SHP77 (cell line): ENCODE measurements at places on chromosomes 2 and 18.
A peak's percentile ranks its signal among the peaks of the same experiment; 100 is the strongest.

- DNase-seq = no peak
Observed at GRCh38 chr2:101985793-101986164, 6.0 kb upstream of the IL1R2 start.

- DNase-seq = peak; percentile 67
Observed at GRCh38 chr2:222399038-222399783, 25.1 kb upstream of the SGPP2 start.

DNA sequence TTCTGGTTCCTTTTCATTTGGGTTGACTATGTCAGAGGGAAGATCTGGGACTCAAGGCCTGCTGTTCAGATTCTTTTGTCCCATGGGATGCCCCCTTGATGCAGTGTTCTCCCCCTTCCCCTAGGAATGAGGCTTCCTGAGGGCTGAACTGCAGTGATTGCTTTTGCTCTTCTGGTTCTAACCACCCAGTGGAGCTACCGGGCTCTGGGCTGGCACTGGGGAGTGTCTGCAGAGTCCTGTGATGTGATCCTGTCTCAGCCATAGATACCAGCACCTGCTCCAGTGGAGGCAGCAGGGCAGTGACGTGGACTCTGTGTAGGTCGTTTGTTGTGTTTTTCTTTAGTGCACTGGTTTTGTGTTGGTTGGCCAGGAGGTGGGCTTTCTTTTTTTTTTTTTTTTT, 32.1 kb upstream of the RHOB start:
- DNase-seq = peak; percentile 35

GRCh38 chr2:238916875-238917590, 69.1 kb downstream of the TWIST2 start:
- DNase-seq = no peak

GRCh38 chr2:129923265-129924091, 56.0 kb upstream of the RAB6C start:
- DNase-seq = peak; percentile 73

DNA sequence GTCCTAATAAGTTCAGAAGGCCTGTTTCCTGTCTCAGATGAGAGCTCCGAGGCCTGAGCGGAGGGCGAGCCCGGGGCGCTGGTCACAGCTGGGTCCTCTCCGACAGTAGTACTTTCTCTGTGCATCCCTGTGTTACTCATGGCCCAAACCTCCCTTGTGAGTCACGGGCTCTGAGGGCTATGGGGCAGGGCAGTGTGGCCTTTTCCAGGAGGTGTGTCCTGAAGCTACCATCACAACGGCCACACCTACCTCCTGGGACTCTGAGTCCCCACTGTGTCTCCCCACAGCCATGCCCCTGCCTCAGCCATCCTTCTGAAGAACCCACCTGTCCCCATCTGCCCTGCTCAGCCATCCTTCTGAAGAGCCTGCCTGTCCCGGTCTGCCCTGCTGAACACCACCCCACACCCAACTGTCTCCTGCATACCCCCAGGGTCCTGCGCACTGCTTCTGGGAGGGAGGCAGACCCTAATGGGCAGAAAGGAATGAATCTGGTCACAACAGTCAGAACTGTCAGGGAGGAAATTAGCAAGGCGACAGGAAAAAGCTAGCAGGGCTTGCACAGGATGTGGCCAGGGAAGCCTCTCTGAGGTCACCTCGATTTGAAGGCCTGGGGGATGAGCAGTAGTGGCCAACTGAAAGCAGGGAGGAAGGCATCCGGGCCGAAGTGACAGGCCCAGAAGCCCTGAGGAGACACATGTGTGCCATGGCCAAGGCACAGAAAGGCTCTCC, 145.4 kb upstream of the RIOK3 start:
- no peak for DNase-seq

GRCh38 chr2:224946895-224947294, 95.4 kb downstream of the DOCK10 start:
- no peak for DNase-seq

- no peak for DNase-seq
Observed at GRCh38 chr2:145690183-145690778, 1170.4 kb upstream of the ZEB2 start.

DNA sequence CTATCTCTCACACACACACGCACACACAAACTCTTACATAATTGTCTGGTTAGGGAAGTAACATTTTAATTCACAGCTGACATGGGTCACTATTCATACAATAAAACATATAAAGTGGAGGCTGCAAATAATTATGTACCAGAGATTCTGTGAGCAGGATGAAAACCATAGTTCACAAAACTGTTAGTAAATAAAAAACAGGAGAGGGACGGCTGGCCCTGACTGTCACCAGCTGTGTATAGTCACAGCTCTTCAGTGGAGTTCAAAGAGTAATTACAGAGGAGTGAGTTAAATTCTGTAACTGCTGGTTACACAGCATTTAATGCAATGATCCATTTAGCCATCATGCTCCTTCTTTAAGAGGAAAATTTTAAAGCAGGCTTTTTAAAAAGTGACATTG, 76.9 kb downstream of the NRXN1 start:
- DNase-seq = no peak

DNA sequence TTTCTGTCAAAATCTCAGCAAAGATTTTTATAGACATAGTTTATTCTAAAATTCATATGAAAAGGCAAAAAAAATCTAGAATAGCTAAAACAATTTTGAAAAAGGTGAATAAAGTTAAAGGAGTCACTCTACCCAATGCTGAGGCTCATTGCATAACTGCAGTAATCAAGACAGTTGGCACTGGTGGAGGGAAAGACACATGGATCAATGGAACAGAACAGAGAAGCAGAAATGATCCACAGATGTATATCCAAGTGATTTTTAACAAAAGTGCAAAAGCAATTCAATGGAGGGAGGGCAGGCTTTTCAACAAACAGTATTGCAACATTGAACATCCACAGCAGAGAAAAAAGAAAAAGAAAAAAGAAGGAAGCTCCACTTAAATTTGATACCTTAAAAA, 162.8 kb downstream of the RBM43 start:
- no peak for DNase-seq

DNA sequence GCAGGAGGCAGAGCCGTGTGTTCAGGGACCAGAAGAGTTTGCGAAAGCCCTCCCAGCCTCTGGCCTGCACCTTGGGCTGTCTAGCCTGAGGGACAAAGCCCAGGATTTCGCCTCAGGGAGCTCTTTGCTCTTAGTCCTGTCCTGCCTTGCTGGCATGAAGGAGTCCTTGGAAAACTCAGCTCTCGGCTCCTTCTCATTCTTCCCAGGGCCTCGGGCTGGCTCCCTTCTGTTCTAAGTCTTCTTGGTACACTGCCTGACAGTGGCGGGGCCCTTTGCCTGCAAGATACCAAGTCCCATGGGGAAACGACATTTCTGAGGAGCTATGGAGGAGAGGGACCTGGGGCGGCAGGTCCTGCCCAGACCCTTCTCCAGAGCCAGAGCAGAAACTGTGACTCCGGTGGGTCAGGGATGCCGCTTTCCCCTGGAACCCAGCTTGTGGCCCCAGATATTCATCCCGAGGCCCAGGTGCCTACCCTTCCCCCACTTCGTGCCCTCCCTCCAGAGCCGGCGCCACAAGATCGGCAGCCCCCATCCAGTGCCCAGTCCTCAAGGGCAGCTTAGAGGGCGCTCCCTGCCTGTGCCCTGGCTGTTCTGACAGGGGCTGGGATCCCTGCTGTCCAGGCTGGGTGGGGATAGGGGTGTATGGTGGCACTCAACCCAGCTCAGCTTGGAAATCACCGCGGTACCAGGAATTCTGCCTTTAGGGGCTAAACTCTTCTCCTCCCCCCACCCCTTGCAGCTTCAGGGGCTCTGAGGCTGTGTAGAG, 5.5 kb upstream of the CYP26B1 start:
- DNase-seq = no peak

DNA sequence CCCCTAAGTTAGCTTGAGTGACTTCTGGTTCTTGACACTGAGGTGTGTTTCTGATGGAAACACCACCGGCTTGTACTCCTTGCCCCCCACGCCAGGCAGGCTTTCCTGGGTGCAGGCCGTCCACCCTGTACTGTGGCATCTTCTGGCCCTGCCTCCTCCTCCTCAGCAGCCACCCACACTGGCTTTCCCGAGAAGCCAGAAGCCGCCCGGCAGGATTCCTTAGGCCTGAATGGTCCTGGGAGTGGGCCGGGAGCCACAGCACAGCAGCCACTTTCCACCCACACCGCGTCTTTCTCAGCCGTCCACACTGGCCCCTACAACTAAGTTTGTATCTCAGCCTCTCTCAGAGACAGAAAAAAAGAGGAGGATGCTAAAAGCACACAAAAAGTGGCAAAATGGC, 2.1 kb upstream of the HSBP1L1 start:
- no peak for DNase-seq

DNA sequence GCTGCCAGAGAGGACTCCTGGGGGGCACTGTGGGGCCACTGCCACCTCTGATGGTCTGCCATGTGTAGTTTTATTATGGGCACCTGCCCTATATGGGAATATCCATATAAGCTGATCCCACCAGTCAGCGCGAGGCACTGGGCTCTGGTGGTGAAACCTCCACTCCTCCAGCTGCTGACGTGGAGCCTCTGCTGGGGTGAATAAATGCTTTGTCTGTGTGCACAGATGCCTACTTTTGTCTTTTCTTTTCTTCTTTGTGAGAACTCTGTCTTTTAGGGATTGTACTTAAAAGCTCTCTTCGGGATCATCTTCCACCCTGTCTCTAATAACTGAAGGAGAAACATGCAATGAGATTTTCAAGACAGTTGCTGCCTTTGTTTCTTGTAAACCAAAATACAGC, 68.9 kb upstream of the NCK2 start:
- DNase-seq = no peak

- DNase-seq = no peak
Observed at GRCh38 chr2:62657783-62658182, 47.7 kb upstream of the EHBP1 start.

GRCh38 chr2:113171334-113172075, 2.3 kb upstream of the PSD4 start:
- DNase-seq = no peak

DNA sequence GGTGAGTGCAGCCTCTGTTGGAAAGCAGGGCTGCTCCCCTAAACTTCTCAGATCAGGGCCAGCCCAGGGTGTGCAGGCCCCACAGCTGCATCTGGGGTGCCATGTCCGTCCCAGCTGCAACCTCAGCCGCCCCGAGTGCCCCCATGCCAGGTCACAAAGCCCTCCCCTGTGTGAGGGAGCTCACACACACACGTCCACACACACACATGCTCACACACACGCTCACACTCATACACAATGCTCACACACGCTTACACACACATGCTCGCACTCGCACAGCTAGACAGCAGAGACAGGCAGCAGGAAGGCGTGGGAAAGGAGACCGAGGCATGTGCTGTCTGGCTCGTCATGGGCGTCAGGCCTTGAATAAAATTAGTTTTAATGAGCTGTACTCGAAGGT, 55.4 kb downstream of the ADI1 start:
- DNase-seq = no peak

- DNase-seq = no peak
Observed at GRCh38 chr2:69054431-69054830, 41.5 kb downstream of the ANTXR1 start.

DNA sequence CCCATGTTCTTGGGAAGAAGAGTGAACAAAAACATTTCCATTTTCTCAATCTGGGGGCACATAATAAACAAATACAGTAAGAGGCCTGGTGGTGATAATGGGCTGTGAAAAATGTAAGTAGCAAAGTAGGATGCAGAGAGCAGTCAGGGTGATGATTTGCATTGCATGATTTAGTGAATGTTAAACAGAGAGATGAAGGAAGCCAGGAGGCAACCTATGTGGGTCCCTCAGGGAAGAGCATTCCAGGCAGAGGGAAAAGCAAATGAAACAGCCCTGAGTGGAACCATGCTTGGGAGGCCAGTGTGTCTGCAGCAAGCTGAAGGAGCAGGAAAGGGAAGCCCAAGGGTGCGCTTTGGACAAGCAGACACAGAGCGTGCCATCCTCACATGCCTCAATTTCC, 5.4 kb downstream of the VIT start:
- DNase-seq = no peak

GRCh38 chr2:37630301-37630700, 41.1 kb downstream of the CDC42EP3 start:
- DNase-seq = no peak

GRCh38 chr2:11865805-11866204, 119.4 kb downstream of the LPIN1 start:
- DNase-seq = peak; percentile 30

DNA sequence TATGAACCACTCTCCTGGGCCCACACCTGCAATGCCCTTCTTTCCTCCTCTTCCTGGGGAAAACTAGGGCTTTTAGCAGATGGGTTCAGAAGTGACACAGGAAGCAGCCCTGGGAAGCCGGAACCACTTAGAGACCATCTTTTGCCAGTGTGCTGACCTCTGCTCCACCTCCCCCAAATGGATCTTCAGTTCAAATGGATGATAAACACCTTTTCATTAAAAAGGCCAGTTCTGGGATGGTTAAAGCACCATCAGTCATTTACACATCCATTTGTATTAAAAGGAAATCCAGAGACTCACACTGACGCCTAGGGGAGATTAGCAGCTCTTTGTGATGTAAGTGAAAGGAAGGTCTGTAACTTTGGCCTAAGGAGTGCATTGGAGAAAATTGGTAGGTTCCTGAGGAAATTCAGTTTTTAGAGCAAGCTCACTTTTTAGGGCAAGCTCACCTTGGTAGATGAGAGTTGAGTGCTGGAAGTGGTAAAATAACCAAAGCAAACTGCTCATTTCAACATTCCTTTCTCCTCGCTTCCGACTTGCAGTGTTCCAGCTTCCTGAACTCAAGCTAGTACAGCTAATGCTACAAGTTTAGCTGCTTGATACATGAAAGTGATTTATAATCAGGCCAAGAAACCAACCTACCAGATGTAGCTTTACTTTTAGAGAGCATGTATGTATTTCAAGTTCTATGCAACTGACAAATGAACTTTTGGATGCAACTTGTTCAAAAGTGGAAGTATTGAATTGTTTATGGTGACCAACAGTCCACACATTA, 47.7 kb downstream of the ACTR2 start:
- no peak for DNase-seq

DNA sequence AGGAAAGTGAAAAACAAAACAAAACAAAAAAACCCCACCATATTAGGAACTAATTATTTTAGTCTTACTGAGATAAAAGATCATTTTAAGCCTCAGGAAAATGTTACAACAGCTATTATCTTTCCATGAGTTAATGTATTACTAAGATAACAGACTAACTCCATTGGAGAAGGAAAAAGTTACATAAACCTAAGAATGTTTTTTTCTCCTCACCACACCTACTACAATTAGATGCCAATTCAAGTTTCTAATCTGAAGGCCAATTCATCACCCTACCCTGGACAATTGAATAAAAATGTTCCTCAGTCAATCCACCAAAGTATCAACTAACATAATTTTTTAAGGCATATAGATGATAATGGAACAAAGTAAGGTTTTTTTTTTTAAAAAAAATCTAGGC, 10.2 kb upstream of the GFPT1 start:
- DNase-seq = no peak

DNA sequence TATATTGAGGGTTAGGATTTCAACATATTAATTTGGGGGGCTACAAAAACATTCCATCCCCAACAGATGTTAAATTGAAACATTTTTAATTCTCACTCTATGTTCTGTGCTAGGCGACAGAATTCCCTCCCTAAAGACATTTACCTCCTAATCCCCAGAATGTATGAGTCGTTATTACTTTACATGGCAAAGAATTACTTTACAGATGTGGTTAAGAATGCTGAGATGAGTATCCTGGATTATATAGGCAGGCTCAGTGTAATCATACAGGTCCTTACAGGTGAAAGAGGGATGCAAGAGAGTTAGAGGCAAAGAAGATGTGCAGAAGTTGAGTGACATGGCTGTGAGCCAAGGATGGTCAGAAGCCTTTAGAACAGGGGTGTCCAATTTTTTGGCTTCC, 974.1 kb upstream of the ACVR2A start:
- DNase-seq = no peak
